Esophagus mucosa (tissue), 1 donor: ENCODE measurements at places on chromosomes 2 and 18. TPM values are rescaled to one million over a fixed set of nuclear protein-coding genes. Genes with fewer than 3 reads are reported as not detected.

ZAP70 gene
- total RNA-seq, result 0.76 TPM

LINC00305 gene
- not detected for total RNA-seq

MFSD2B gene
- not detected for total RNA-seq

DNA sequence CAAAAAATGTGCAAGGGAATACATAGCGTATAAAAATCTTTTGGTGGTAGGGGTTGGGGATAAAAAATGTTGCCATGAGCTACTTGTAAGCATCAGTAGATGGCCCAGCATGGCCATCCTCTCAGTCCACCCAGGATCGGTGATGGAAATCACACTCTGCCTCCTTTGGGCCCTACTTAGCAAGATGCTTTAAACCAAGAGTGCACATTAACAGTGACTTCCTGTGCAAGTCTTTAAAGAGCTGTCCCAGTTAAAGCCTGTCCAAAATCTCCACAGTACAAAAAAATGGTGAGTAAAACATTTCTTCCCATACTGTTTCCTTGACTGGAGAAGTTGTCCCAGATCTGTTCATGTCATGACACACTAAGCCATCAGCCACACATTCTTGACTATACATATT lies 18.0 kb downstream of the ANKRD44 start:
- ATAC-seq, result no peak

DNA sequence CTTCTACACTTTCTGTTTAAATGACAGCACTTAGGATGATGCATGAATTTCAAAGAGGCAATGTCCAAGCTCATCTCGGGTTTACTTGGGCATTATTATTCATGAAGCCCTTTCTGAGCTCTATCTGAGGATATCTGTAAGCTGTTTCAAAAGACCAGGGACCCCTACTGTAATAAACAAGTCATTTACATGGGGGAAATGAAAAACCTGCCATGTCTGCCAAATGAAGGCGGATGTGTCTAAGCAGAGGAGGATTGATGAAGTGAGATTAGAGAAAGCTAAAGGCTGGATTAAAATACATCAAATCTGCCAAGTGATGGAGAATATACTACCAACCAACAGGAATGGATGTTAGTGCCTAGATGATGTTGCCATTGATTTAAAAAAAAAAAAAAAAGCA lies 64.5 kb downstream of the SUCLG1 start:
- ATAC-seq, result no peak

- no peak for ATAC-seq
Measured at GRCh38 chr18:4987452-4988405, 209.3 kb downstream of the AKAIN1 start.
